ENCODE measurements at places on chromosomes 5 and 9. TPM values are rescaled to one million over a fixed set of nuclear protein-coding genes. Genes with fewer than 3 reads are reported as not detected.

DNA sequence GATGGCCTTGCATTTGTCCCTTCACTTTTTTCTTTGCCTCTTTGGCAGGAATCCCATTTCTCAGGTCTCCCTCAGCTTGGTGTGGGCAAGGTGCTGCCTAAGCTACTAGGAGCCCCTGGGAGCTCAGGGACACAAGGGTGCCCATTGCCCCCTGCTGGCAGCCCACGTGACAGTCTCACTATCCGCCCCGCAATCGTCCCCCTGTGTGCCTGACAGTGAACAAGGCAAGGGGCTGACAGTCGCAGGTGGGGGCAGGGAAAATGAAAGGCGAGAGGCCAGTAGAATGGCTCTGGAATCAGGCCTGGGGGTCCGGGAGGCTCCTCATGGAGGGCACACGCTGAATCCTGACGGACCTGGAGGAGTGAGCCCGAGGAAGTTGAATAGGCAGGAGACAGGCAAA, 2.0 kb upstream of the PCDH12 start:
- no peak for DNase-seq

DNA sequence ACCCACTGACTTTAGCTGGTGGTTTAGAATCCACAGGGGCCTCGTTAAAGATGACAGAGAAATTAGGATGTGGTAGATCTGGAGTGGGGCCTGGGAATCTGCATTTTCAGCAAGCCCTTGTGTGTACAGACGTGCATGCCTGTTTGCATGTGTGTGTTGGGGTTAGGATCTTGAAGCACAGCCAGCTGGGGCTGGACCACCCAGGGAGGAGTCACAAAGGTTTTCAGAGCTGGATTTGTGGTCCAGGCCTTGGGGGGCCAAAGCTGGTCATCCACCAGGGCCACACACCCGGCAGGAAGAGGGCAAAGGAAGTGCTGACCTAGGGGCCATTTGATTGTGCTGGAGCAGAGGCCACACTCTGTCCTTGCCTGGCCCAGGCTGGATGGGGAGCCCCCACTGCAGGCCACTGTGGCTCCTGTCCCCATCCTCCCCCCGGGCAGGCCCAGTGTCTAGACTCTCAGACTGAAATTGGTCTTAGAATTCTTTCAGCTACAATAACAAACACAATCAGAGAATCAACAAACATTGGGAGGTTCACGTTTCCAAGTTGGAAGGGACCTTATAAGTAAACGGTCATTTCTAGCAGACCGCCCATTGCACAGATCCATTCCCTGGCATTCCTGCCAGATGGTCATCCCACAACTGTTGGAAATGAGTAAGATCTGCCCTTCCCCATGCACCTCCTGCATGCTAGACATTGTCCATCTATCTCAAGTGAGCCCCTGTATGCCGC, 10.3 kb downstream of the CDX1 start:
- DNase-seq = no peak

GRCh38 chr5:113150821-113151220, 174.2 kb downstream of the DCP2 start:
- DNase-seq = no peak

Gene AKNA
- polyA plus RNA-seq = 20.3 TPM

Gene SPATA6L
- polyA plus RNA-seq = 3.4 TPM

Measured in adrenal gland (tissue), 19 donors.